ENCODE measurements at places on chromosomes 3 and 15.

DNA sequence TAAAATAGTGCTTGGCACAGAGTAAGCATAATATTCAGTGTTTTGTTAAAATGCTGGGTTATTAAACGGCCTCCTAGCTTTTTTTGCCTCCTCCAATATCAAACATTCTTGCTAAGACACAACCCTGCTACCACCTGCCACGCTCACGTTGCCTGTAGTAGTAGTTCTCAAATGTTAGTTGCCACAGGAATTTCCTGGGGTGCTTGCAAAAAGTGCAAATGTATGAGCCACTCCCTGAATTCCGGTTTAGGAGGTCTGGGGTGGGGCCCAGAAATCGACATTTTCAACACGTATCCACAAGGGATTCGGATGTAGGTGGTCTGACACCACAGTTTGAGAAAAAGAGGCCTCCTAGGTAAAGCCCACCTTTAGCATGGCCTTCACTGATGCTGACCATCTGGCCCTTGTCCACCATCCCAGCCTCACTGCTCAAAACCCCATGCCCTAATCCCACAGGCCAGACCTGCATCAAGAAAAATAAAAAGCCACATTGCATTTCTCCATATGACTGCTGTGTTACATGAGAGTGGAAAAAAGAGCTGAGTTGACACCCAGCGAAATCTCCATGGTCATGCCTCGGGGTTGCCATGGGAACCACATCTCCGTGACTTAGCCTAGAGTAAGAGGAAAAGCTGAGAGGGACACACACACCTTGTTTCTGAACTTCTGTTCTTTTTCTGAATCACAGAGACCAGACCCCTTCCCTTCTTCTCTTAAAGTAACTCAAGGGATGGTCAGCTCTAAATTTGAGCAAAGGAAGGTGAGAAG lies 116.4 kb upstream of the HES1 start:
- no peak for DNase-seq

GRCh38 chr3:170079536-170080165 lies 41.9 kb downstream of the GPR160 start:
- DNase-seq = no peak

- DNase-seq = no peak
Observed at GRCh38 chr15:73686781-73687256, 2.6 kb downstream of the CD276 start.

- peak; percentile 59 for DNase-seq
Observed at GRCh38 chr3:12288182-12289129, at the start of gene PPARG. PPARG (plus strand) TSS chr3:12289070; CDS start chr3:12379712, 90,642 bp downstream.

GRCh38 chr15:38899300-38899699 lies 334.7 kb upstream of the RASGRP1 start:
- DNase-seq = no peak

GRCh38 chr3:14042680-14043079 lies 82.0 kb downstream of the CHCHD4 start:
- DNase-seq = no peak

DNA sequence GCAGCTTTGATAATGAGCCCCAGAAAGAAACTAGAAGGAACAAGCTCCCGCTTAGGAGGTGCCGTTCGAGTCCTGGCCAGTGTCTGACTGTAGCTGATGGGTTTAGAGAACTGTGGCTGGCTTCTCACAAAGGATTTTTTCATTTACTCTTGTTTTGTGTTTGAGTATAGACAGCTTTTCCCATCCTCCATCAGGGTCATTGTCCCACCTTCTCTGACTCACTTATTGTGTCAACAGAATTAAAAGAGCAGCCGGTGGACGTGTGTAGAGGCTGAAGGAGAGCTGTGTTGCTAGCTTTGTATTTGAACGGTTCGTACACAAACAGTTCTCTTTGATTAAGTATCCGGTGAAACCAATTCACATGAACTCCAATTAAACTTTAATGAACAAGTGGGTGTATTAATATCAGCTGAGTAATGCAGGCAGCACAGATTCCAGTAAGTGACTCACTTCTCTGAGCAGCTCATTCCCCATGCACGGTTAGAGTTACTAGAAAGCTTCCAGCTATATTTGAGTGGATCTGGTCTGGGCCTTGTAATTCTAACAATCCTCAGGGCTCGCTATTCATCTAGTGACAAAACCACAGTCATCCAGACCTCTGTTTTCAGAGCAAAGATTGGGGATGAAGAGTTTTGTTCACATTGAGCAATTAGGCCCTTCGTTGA lies 141.0 kb downstream of the LPP start:
- no peak for DNase-seq

DNA sequence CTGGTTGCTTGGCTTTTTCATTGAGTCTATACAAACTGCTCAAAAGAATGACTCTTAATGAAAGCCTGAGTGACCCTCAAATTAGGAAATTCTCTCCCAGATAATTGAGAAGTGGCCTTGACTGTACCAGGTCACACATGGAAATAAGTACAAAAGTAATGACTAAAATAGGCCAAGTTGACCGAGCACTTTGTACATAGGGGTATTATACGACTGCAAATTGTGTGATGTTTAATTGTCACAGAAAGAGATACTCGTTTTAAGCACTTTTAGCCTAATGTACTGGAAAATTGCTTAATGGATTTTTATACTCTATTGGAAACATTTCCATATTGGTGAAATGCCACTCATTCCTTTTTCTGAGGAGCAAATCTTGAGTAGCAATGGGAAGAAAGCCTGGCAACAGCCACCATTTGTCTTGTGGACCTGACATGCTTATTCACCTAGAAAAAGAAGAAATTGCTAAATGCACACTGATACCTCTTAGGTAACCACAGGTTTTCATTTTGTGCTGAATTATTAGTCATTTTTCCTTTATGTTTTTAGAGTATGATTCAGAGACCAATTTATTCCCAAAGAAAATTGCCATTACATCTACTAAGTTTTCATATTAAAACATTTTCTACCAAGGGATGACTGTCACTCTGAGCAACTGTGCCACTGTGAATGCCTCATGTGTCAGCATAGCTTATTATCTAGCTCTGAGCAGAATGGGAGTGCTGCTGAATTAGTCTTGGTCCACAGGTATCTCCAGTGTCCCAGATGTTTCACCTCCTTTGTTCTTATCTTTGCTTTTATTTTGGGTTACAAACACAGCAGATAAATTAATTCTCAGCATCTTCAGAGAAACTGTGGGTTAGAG lies 8.9 kb upstream of the PXK start:
- DNase-seq = no peak

DNA sequence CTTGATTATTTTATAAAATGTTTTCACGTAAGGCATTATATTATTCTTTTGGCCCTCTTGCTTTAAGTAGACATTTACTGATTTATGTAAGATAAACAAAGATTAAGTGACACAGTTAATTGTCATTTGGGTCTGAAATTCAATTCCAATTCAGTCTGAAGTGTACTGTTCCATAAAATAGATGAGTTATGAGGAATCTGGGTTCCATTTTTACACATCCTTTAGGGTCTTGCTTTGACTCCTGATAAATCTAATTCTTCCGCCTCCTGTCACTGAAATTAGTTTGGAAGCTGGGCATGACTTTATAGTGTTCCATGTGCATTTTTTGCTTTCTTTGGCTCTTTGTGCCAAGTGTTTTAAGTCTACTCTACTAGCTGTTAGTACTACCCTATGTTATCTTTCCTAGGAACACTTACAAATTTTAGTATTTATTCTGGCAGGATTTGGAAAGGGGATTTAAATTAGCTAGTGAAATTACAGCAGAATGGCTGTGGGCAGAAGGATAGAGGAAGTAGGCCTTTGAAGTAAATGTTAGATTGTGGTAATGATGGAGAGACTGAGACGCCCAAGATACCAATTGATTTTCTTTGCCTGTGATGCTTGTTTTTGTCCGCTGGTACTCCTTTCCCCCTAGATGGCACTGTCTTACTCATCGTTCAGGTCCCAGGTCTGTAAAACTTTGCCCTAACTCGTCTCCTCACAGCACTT lies 14.3 kb downstream of the ARL8B start:
- no peak for DNase-seq

DNA sequence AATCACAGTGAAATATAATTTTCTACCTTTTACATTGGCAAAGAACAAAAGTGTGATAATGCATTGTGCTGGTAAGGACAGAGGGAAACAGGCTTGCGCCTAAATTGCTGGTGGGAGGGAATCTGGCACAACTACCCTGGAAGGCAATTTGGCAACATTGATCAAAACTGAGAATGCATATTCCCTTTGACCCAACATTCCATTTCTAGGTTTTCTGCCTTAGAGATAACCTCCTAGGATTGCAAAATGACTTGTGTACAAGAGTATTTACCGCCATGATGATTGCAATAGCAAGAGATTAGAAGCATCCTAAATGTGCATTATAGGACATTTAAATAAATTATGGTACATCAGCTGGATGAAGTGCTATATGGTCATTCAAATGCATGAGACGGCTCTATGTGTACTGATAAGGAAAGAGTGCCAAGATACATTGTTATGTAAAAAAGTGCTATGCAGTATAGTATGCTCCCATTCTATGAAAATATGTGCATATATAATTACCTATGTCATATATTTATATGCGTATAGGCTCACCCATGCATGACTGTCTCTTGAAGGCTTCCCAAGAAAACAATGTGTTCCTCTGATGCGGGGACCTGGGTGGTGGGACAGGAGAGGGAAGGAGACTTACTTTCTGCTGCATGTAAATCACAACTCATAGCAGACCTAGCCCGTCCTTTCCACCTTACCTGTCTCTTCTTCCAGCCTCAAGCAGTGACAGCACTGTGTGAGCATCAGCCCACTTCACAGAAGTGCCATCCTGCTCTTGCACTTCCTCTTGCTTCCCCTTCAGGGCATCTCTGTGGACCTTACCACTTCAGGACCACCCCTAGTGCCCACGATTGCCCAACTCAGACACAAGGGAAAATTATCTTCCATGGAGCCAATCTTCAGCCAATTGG lies 249.9 kb upstream of the TLE3 start:
- no peak for DNase-seq

- DNase-seq = no peak
Observed at GRCh38 chr3:157549498-157549897, 46.3 kb upstream of the VEPH1 start.

GRCh38 chr3:114831861-114832260 lies 315.2 kb downstream of the ZBTB20 start:
- no peak for DNase-seq

GRCh38 chr3:141104151-141104821 lies 53.1 kb downstream of the SPSB4 start:
- no peak for DNase-seq

DNA sequence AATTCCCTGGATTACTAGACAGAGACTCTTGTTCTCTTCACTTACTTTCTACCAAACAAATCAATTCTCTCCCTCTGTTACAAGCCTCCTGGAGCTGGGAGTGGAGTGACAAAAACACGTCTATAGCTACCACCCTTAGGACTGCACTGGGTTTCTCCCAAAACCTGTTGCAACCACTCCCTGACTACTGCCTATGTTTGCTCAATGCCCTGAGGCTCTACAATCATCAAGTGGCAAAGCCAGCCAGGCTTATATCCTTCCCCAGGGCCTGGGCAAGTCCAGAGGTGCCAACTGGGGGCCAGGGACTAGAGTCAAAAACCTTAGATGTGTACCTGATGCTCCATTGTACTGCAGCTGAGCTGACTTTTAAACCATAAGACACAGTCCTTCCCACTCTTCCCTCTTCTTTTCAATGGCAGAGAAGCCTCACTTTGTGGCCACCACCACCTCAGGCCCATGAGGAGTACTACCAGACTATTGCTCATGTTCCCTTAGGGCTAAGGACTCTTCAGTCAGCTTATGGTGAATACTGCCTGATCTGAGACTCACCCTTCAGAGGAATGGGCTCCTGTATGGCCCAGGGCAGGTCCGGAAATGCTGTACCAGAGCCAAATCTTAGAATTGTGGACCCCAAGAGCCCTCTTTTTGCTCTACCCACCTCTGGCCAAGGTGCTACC lies 125.4 kb upstream of the PLCL2 start:
- no peak for DNase-seq
